ENCODE measurements at places on chromosomes 2 and 18.

GRCh38 chr2:160464017-160464416 lies 29.6 kb downstream of the RBMS1 start:
- no peak for DNase-seq

DNA sequence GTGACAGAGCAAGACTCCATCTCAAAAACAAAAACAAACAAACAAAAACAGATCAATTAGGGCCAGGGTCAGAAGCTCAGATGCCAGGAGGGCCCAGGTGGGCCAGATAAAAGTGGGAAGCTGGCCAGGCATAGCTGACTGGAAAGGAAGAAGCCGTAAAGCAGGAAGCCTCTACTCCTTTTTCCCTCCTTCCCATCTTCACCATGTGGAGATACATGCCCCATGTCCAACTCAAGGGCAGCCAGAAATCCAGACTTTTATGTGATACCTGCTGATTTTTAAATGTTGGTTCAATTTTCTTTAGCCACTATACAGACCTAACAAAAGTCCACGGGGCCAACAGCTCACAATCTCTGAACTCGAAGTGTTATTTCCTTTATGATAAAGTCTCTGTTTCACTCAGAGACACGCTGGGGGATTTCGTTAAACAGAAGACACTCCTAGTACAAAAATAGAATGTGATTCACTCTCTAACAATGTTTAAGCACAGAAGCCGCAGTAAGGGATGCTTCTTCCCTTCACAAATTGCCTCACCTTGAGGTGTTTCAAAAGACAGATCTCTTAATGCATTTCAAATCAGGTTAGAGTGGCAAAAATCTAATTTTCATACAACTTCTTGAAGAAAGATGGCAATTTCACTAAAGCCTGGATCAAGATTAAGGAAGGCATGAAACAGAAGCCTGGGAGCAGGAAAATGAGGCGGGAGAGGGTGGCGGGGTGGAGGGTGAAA lies 14.0 kb downstream of the TMEM247 start:
- no peak for DNase-seq

DNA sequence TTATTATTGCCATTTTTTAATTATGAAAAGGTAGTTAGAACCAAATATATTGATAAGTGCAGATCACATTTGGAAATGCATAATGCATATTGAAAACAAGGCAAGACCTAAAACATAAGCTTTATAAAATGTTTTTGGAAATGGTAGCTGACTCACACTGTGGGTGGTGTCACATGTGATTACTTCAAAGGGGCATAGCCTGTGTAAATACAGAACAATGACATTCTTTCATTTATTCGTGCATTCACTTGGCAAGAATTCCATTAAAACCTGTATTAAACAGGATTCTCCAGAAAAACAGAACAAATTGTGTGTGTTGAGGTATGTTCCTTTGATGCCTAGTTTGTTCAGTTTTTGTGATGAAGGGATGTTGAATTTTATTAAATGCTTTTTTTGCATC lies 427.3 kb upstream of the ST6GAL2 start:
- DNase-seq: no peak

DNA sequence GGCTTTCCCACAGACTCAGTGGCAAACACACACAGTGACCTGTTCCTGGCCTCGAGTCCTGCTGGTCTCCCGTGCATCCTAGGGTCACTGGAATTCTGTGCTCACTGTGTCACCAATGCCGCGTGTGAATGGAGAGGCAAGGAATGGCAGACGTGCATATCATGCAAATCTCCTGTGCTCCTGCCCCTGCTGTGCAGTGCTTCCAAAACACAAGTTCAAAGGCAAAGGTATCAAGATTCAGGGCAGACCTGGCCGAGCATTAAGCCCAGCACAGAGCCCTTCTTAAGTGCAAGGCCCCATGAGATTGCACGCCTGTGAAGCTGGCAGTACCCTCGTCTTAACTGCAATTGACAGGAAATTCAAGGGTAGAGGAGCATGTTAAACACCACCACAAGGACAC lies 129.1 kb downstream of the NDUFA10 start:
- no peak for DNase-seq

- no peak for DNase-seq
These were observed 47.2 kb upstream of the XPO1 start for GRCh38 chr2:61585383-61585782.

DNA sequence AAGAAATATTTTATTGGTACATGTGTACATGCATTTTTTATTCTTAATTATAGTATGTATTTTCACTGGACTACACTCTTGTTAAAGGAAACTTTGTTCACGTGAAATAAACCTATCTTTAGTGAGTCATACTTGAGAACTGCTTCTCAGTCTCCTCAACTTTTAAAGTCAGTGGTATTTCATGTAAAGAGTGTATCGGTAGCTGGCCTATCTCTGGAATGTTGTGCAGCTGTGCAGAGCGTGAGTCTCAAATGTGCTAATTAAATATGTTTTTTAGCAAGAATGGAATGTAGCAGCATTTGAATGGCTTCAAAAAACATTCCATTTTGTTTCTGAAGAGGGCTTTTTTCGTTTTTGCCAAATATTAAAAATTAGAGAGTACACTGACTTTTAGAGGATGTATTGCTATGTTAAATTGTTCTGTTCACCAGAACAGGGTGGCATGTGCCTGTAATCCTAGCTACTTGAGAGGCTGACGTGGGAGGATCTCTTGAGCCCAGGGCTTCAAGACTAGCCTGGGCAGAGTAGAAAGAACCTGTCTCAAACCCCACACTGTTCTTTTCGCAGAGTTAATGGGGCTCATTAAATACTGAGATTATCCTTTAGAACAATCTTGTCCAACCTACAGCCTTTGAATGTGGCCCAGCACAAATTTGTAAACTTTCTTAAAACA lies 14.3 kb downstream of the SPTBN1 start:
- no peak for DNase-seq

DNA sequence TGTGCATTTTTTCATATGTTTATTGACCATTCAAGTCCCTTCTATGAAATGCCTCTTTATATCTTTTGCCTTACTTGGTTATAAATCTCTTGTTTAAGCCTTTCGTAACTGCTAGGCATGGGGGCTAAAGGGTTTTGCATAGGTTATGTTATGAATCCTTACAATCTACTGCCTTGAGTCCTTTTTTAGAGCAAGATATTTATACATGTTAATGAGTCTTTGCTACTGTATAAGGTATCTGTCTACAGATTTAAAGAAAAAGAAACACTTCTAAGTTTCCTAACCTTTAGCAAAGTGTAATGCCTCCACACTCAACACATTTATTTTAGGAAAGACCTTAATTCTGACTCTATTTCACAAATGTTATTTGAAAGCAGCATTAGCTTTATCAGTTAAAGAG lies 43.6 kb upstream of the XPO1 start:
- DNase-seq: no peak

GRCh38 chr2:207830778-207831438 lies 61.2 kb upstream of the FZD5 start:
- no peak for DNase-seq

DNA sequence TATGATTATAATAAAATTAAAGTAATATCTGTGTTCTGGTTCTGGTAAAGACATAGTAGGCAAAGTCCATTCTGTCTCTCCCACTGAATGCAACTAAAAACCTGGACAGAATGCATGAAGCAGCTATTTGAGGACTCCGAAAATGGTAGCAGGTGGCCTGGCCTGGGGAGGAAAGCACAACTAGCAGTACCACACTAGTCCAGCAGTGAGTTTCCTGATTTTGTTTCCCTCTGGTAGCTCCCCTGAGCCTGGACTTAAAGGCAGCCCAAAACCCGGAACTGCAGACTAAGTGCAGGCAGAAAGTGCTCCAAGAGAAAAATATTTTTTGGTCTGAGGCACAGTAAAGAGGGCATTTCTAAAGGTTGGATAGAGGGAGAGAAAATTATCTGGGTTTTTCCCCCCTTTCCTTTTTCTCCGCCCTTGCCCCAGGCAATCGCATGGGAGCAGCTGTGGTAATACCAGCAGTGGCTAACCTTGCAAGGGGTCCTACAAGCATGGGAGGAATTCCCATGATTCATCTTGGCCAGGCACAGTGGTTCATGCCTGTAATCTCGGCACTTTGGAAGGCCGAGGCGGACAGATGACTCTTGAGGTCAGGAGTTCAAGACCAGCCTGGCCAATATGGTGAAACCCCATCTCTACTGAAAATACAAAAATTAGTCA lies 32.3 kb downstream of the ASXL2 start:
- no peak for DNase-seq

All from stimulated activated CD4-positive, alpha-beta T cell treated with anti-CD3 and anti-CD28 coated beads, Interleukin-1b, Interleukin-23, amount 100 ng/mL, for 4 hours (primary cell).